ENCODE measurements at places on chromosomes 4 and X.

DNA sequence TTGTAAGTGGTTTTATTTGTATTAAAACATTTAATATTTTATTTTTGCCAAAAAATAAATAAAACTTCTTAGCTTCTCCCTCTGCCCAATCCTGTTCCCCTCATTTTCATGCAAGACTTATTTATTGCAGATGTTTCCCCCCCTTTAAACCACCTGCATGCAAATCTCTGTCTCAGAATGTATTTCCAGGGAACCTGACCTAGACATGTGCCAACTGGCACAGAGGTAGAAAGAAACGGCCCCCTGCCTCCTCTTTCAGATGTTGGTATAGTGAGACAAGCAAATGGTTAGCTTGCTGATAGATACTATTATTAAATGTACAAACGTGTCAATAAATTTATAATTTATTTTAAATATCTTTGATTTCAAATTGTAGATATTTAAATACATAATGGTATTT, 47.1 kb downstream of the KLF3 start:
- DNase-seq: no peak

DNA sequence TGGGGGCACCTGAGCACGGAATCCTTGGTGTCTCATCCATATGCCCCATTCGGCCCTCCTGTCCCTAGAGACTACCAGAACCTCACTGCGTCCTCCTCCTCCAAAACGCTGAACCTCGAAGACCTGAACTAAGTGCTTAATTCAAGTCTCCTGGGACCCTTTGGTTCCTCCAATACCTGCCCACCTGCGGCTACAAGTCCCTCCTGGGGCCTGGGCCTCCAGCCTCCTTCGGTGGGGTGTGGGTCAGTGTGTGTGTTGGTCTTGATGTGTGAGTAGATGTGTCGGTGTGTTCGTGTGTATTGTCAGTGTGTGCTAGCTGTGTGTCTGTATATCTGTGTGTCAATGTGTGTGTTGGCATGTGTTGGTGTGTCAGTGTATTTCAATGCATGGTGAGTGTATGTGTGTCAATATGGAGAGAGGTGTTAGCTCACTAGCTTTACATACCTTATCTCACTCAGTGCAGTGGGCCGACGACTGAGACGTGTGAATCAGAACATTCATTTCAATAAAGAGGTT, 2.6 kb upstream of the SEPTIN6 start:
- DNase-seq: no peak

DNA sequence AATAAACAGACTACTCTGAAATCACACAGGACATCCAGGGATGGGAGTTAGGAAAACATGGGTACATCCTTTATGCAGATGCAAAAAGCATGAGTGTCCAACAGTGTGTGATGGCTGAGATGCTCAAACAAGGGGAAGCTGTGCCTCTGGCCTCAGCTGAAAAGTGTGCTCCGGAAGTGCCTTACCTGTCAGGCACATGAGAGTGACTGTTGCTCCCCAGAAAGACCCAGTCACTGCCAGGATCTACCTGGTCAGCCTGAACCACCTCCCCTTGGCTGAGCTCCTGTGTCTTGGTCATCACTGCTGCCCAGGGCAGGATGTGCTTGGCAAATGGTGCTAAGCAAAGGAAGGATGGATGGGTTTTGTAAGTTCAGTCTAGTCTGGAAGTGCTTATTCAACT, 4.0 kb downstream of the PPP2R2C start:
- DNase-seq: no peak

- DNase-seq: no peak
Observed at GRCh38 chr4:139916041-139916440, 237.9 kb downstream of the MAML3 start.
